Activated naive CD8-positive, alpha-beta T cell treated with anti-CD3 and anti-CD28 coated beads, Interleukin-2, amount 50 U/mL, for 16 hours (primary cell): ENCODE measurements at places on chromosomes 3 and 15.

DNA sequence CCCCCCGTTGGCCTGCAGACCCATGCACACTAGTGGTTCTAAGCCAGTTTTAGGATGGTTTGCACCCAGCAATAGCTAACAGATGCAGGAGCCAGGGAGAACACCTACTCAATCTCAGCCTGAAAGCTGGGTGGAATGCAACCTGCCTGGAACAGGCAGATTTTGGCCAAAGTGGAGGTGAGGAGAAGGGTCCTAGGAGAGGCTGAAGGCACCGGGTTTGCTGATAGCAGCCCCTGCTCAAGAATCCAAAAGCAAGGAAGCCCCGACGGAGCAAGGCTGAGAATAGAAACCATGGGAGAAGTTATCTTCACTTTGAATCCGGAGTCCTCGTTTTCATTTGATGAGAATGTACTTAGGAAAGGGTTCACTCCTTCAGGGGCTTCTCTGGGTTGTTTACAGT lies 9.9 kb downstream of the RRP9 start:
- no peak for DNase-seq

GRCh38 chr3:138463724-138464490 lies 29.5 kb downstream of the ESYT3 start:
- DNase-seq, result no peak

- no peak for DNase-seq
Observed at GRCh38 chr3:139534992-139535879, 4.3 kb downstream of the RBP1 start.

GRCh38 chr3:58585994-58586393 lies 8.8 kb upstream of the FAM107A start:
- DNase-seq, result no peak

DNA sequence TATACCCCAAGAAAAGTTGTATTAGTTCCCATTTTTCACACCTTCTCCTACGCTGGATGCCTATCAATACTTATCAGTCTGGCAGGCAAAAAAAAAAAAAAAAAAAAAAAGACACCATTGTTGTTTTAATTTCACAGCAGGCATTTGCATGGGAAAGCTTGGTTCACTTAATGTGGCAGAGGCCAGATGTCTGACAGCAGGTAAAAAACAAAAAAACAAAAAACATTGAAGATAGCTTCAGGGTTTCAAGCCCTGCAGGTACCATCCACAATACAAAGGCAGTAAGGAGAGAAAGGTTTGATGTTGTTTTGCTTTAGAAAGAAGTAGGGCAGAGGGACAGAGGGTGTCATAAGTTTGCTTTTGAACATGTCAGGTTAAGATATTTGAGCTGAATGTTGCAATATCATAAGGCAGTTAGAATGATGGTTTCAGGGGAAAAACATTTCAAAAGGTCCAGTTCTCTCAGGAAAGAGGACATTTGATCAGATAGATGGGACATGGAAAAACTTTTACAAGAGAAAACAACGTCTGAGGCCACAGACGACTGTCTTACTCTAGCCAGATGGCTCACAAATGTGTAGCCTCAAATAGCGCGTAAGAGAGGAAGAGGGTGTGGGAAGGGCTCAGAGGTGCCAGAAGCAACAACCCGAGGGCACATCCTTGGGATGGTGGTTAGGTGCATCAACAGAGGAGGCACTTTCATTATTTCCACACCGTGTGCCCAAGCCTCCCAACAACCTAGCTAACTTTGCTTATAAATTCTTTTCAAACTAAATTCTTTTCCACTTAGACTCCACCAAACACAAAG lies 25.7 kb downstream of the PCOLCE2 start:
- DNase-seq, result no peak

- no peak for DNase-seq
Observed at GRCh38 chr15:73881579-73882320, 8.4 kb downstream of the TBC1D21 start.

DNA sequence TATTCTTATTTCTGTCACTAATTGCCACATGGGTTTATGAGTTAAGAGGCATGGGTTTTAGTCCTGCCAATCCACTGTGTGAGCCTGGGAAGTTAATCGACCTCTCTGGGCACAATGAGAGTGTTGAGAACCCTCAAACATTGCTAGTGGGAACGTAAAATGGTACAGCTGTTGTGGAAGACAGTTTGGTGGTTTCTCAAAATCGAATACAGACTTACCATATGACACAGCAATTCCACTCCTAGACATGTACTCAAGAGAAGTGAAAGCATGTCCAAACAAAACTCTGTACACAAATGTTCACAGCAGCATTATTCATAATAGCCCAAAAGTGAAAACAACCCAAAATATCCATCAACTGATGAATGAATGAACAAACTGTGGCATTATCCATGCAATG lies 5.7 kb upstream of the GNB5 start:
- DNase-seq, result no peak

DNA sequence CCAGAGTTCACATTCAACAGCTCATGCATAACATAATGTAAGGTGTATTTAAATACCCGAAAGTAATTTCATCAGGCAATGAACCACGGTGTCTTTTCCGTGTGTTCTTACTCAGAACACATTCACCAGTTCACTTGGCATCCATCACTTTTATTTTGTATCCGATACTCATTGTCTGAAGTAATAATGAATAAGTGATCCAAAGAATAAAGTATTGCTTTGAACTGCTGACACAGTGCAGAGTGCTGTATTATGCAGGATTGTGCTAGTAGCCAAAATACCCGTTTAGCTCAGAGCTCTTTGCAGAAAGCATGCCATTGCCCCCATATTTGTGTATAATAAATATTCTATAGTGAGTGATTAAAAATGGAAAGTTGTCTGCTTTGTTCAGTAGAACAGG lies 460.9 kb upstream of the KCNMB2 start:
- no peak for DNase-seq

DNA sequence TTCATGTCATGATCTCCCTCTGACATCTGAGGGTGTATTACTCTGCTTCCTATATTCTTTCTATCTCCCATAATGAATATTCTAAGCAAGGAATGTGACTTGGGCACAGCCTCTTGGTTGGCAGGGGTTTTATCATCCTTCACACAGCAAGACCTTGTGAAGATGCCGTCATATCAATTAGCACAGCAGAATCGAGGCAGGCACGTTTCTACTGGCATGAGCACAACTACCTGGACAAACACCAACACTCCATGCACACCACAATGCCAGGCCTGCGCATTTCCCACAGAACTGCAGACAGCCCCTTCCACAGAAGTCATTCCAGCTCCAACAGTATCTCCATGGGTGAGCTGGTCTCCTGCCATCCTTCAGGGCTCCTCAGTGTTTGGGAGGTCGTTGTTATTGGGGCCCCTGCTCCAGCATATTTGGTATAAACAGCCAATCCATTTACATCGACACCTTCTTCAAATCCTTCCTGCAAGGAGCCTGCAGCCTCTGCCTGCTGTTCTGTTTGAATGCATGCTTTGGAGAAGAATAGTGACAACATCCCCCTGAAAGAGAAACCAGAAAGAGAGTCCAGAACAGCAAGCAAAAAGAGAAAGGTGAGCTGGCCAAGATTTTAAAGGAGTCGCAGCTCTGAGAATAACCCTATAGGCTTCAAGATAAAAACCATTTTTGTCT lies 275.5 kb downstream of the SHOX2 start:
- no peak for DNase-seq

DNA sequence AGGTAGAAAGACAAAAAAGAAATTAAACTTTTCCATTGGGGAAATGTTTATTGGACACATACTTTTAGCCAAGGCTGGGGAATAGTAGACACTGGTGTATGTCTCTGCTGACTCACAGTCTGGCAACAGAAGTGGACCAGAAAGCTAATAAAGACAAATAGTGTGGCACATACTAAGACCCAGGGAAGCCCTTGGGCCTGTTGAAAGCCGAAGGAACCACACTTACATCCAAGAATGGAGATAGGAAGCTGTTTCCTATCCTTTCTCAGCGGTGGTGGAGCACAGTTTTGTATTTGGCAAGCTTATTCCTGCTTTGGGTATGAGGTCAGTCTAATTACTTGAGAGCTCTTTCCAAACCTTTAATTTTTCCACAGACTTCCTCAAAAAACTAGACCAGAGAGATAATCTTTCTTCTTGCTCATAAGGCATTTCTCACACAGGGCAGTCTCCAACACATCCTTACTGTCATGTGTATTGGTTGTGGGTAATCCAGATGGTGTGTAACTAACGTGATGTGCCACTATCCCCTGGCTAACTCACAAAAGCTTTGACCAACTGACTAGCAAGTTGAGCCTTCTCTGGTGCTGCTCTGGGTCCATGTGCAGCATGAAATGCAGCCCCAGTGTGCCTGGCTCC lies 279.1 kb upstream of the IGF1R start:
- no peak for DNase-seq

DNA sequence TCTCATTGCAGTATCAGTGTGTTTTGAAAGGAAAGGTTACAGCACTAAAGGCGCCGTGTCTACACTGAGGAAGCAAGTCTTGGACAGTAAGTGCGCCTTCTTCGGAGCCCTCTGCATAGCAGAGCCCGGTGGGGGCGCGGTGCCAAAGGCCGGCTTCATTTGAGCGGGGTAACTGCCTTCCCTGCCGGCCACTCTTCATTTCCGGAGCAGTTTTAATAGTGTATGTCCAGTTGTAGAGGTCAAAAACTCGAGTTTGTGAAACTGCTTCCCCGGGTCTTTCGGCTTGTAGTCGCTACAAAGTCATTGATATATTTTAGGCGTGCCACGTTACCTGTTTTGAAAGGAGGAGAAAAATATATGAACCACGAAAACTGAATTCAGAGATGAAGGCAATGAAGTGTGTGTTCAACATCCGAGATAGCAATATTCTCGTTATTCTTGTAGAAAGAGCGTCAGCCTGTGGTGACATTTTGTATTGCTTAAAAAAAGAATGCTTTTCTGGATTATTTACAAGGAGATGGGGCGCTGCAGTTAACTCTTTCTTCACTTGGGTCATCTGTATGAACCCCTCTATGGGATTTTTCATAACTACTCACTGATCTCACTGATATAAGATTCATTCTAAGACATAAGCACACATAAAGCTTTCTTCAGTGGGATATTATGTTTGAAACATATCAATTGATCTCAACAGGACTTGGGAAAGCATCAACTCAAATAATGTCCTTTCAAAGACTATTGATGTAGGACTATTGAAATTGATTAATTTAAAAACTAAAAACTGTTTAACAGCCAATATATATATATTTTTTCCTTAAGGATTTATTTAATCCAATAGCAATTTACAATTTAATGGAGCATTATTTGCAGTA lies 3.0 kb downstream of the ALCAM start:
- no peak for DNase-seq

GRCh38 chr3:124034016-124034843 lies 42.3 kb upstream of the ROPN1 start:
- no peak for DNase-seq

DNA sequence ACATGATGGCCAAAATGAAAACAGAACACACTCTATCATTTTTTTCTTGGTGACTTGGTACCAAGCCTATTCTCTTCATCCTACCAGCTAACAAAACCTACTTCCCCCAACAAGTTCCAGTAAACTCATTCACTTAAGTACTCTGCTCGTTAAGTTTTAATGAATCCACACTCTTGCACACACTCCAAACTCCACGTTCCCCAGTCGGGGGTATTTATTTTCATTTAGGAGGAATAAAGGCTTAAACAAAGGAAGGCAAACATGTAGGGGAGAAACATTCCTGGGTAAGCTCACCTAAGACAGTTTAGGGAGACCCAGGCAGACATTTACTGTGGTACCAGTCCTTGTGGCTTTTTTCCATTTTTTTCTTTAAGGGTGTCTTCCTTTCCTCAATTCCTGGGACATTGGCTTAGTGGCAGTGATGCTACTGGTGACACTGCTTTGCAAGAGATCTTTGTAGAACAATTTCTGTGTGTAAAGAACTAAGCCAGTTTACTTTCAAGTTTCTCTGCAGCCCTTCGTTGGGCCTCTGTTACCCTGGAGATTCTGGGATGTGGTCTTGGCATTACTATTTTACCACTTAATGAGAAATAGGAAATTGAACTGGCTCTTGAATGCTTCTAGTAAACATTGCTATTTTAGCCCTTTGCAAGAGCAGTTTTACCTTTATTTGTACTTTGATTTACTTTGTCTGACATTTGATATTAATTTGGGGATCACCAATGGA lies 117.3 kb upstream of the C15orf61 start:
- DNase-seq, result no peak

DNA sequence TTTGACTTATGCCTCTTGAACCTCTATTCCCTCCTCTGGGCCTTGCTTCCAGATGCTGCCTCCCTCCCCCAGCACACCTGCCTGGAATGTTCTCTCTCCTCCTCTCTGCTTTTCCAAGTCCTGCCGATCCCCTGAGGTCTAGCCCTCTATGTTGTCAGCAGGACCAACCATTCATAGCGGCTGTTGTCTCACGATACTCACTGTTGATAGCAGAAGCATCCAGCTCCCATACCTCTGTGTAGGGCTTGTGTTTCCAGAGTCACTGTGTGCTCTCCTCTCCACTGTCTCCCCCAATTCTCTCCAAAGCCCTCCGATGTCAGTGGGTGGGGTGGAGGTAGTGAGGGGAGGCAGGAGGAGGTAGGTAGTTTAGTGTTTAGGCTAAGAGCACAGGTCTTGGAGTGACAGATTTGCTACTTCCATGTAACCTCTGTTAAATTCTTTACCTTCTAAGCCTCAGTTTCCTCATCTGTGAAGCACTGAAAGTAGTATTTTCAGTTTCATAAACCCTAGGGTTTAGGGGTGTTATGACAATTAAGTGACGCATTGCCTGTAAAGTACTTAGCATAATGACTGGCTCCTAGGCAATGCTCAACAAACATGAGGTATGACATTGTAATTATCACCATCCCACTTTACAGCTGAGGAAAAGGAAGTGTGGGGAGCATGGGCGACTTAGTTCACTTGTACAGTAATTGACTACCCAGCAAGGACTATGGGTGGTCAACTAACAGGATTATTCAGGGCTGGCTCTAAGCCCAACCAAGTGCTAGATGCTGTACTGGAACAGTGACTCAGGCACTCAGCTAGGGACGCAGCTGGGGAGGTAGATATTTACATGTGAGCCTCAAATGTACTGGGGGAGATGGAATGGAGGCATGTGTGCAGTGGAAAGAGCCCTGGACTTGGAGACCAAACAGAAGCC lies 122.8 kb downstream of the CACNA1D start:
- DNase-seq, result no peak

- DNase-seq, result no peak
Observed at GRCh38 chr3:192957441-192958021, 39.9 kb upstream of the MB21D2 start.

DNA sequence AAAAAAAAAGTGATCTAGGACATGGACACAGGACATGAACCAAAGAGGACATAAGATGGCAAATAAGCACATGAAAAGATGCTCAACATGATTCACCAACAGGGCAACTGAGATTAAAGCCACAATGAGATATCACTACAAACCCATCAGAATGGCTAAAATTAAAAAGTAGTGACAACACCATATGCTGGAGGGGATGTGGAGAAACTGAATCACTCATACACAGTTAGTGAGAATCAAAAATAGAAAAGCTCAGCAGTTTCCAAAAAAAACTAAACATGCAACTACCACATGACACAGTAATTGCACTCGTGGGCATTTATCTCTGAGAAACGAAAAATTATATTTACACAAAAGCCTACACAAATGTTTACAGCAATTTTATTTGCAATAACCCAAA lies 27.9 kb upstream of the ACKR4 start:
- no peak for DNase-seq

- DNase-seq, result no peak
Observed at GRCh38 chr3:168273917-168274316, 178.2 kb upstream of the GOLIM4 start.
